ENCODE measurements at places on chromosomes 4 and X.
A peak's percentile ranks its signal among the peaks of the same experiment; 100 is the strongest.

DNA sequence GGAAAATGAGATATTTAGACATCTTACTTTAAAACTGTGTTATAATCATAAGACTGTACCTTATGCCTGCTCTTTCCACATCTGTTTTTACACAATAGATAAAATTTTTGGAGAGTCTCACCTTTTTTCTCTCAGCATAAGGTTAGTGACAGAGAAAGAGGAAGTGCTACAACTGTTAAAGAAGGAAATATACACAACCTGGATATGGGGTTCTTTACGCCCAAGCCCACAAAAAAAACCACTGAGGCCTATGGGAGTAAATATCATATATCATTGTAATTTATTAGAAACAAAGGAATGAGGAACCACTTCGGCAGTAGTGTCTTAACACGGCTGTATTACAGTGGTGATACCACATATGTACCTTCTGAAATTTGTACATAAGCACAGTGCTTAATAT, 265.9 kb upstream of the GK2 start:
- DNase-seq = no peak

DNA sequence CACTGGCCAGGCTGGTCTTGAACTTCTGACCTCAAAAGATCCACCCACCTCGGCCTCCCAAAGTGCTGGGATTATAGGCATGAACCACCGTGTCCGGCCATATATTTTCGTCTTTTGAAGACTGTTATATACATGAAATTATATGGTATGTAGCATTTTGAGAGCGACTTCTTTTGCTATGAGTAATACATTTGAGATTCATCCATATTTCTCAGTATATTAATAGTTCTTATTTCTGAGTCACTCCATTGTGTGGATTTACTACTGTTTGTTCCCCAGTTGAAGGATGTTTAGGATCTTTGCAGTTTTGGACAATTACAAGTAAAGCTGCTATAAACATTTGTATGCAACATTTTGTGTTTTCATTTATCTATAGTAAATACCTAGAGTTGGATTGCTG, 34.9 kb downstream of the GNL3L start:
- DNase-seq = no peak

GRCh38 chr4:53558065-53558801, 33.1 kb downstream of the LNX1 start:
- DNase-seq = peak; percentile 79

- no peak for DNase-seq
These were observed 34.7 kb downstream of the SLC25A5 start for GRCh38 chrX:119502727-119503483.

DNA sequence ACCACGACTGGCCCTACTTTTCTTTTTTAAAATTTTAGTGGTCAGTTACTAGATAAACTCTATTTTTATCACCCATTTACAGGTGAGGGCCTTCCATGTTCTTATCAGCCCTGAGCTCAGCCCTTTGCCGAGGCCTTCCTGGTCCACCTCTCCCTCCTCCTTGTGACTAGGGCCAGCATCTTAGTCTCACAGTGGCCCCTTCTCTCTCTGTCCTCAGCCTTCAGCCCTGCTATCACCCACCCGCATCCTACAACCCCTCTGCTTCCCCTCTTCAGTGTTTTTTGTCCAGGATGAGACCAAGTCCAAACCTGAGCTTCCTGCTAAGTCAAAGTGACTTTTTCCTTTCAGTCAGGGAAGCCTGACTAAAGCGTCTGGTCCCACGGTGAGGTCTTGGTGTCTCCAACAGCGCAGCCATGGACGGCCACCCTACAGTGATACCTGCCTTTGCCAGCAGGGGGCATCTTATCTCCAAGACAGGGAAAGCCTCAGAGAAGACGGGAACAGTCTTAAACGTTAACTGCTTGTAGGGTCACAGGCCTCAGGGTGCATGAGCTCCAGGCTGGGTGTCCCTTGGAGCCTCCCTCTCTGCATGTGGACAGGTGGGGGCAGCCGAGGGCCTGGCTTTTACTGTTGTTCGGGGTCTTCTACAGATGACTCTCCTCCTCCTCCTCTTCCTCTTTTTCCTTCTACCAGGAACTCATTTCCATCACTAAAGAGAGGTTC, 11.7 kb upstream of the GAGE10 start:
- DNase-seq = no peak

DNA sequence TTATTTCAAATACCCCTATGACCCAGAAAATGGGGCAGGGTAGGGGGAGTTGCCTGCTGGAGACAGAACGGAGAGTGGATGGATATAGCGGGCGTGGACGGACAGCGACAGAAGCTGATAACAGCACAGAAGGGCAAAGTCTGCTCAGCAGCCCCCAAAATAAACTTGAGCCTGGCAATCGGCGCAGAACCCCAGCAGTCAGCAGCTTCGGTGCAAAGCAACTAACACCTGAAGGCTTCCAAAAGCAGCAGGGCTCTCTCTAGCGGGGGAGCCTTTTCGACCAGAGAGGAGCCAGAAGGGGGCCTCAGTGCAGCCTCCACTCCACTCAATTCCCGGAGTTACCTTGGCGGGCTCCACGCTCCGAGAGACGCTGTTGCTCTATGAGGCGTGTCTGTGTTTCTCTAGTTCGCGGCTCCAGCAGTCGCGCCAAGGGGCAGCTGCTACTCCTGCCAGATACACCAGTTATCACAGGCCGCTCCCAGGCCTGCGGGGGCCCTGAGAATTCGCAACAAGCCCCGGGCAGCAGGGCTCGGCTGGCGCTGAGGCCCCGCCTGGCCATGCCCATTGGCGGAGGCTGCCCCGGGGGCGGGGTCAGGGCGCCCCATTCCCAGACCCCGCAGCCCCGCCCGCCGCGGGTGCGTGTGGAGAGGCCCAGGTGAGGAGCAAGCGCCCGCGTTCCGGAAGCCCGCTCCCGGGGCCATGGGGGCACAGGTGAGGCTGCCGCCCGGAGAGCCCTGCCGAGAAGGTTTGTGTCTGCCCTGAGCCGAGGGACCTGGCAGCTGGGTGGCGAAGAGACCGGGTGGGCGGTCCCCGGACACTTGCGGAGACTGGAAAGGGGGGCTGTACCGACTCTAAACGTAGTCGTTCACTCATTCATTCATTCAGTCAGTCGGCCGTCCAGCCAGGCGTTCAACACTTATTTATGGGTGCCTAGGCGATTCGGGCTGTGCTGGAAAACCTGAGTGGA, at the start of the genes CNGA1 and NIPAL1:
TSS of gene CNGA1 (minus strand) at position 541 of the 967 bp plus-strand sequence. CDS start 63,992 bp downstream, outside the sequence.
TSS of gene NIPAL1 (plus strand) at position 632 of the 967 bp plus-strand sequence. CDS start at position 700, 68 bp downstream.
- peak; percentile 47 for DNase-seq

- no peak for DNase-seq
These were observed 326.4 kb downstream of the DCHS2 start for GRCh38 chr4:154164931-154165839.

DNA sequence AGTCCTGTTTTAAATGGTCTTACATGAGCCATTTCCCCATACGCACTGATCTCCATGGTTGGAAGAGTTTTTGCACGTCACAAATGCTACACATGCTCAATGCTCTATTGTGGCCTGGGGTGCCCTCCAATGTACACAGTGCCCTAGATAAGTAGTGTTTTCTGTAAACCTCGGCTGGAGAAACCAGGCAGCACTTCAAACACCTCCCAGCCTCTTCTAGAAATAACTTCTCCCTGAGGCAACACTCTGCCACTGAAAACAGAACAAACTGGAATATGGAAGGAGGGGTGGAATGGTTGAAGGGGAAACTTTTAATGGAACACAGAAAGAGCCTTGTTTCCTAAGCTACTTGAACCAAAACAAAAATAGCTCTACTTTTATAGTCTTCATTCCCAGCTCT, 123.9 kb upstream of the CBR4 start:
- no peak for DNase-seq

DNA sequence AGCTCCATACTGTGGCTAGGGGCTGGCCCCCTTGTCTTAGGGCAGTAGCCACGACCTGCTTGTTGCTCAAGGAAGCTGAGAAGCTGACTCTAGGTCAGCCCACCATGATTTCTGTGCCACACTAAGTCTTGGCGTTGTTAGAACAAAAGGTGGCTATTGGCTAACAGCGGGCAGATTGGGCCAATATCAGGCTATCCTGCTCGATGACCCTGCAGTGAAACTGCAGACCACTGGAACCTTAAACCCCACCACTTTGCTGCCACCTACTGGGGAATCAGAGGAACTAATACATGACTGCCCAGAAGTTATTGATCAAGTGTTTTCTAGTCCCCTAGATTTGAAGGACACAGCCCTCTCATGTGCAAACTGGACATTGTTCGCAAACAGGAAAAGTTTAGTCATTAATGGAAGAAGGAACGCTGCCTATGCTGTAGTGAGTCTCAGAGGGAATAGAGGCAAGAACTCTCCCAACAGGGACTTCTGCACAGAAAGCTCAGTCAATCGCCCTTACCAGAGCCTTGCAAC, 17.0 kb upstream of the PAPSS1 start:
- DNase-seq = peak; percentile 24

DNA sequence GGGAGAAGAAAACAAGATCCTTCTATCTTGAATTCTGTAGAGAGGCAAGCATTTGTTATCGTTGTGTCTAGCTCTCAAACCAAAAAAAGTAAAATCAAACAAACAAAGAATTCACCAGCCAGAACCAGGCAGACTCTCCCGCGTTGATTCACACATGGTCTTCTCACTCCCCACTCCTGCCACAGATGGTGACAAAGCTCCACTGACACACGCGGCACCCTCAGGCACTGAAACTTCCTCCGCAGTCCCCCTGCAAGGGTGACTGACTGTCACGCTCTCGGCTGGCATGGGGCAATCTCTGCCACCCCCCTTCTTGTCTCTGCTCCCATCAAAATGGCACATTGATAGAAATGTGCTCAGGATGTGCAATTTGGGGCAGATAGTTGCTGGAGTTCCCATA, 304.9 kb downstream of the DHX15 start:
- DNase-seq = no peak

GRCh38 chrX:44035571-44035970, 62.4 kb upstream of the NDP start:
- no peak for DNase-seq

GRCh38 chr4:68797048-68797447, 18.7 kb upstream of the UGT2B10 start:
- no peak for DNase-seq

DNA sequence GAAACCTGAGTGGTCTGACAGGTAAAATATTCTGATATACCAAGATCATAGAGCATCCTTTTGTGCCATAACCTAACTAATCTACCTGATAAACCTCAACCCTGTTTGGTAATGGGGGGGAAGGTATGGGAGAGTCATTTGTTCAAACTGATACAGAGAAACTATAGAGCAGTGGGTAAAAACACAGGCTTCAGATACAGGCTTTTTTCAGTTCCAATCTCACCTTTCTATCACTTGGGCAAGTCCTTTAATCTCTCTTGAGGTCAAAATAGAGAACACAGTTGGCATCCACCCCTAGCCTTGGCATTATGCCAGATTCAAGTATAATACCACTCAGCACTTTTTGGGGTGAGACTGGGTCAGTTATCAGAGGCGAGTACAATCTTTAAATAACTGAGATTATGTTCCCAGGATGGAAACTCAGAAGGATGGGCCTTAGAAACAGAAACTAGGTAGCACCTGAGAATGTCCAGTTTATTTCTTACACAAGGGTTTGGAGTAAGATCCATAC, 880 bp upstream of the ETDC start:
- DNase-seq = no peak

- DNase-seq = no peak
These were observed 289.3 kb downstream of the BCOR start for GRCh38 chrX:39808471-39808917.

GRCh38 chrX:41301438-41301824, 32.5 kb upstream of the DDX3X start:
- no peak for DNase-seq
